ENCODE measurements at places on chromosomes 2 and 18.

- DNase-seq = no peak
These were observed 20.5 kb upstream of the ITGB6 start for GRCh38 chr2:160220545-160221009.

DNA sequence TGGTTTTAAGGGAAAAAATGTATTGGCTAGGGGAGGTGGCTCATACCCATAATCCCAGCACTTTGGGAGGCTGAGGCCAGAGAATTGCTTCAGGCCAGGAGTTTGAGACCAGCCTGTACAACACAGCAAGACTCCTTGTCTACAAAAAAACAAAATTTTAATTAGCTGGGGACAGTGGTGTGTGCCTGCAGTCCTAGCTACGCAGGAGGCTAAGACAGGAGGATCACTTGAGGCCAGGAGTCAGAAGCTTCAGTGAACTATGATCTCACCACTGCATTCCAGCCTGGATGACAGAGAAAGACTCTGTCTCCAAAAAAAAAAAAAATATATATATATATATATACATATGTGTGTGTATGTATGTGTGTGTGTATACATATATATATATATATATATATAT lies 18.5 kb downstream of the CCDC88A start:
- DNase-seq = peak; percentile 31

GRCh38 chr2:110140401-110140800 lies 24.8 kb upstream of the MALL start:
- DNase-seq = no peak

- DNase-seq = no peak
These were observed 166.7 kb downstream of the SH3RF3 start for GRCh38 chr2:109295781-109296117.

DNA sequence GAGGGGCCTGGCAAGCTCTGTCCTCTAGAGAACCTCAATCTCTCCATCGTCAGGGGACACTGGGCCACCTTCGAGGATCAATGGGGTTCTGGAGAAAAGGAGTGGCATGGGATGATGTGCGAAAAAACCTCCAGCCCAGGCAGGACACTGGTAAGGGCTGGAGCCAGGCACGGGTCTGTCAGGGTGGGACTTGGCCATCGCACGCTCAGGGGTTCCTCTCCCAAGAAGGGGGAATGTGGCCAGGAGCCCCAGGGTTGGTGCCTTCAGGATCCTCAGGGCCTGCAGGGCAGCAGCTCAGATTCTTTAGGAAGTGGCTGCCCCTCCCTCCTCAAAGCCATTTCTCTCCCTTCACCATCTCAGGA lies 46.8 kb upstream of the PLB1 start:
- no peak for DNase-seq

DNA sequence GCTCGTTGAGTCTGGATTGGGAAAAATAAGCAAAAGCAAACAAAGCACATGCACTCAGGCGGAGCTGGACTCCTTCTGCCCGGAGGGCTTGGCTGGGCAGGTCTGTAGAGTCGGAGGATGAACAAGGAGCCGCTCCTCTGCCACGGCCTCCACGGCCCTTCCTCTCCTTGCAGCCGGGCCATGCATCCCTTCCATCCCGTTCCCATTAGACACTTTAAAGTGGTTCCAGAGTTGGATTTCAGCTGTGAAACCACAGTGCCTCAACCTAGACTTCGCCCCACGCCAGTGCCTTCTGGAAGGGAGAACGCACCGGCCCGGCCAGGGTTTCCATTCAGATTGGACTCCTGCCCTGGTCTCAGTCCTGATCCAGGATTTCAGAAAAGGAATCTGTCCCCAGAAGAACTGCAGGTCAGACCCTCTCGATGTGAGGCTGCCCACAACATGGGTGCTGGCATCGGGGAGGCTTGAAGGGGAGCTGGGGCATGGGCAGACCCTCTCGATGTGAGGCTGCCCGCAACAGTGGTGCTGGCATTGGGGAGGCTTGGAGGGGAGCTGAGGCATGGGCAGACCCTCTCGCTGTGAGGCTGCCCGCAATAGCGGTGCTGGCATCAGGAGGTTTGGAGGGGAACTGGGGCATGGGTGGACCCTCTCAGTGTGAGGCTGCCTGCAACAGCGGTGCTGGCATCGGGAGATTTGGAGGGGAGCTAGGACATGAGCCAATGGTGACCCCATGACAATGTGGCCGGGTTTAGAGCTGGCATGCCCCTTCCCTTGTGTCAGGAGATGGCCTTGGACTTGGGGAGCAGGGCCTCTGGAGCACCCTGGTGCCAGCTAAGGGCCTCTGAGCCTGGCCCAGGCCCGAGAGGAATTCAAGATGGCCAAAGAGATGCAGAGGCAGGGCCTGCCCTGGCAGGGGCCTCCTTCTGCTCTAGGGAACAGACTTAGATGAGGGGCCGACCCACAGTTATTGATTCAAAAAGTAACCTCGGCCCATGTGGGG lies 304.5 kb downstream of the NDUFA10 start:
- DNase-seq = peak; percentile 6

- DNase-seq = no peak
These were observed 68.8 kb upstream of the SERTAD2 start for GRCh38 chr2:64722291-64723044.

DNA sequence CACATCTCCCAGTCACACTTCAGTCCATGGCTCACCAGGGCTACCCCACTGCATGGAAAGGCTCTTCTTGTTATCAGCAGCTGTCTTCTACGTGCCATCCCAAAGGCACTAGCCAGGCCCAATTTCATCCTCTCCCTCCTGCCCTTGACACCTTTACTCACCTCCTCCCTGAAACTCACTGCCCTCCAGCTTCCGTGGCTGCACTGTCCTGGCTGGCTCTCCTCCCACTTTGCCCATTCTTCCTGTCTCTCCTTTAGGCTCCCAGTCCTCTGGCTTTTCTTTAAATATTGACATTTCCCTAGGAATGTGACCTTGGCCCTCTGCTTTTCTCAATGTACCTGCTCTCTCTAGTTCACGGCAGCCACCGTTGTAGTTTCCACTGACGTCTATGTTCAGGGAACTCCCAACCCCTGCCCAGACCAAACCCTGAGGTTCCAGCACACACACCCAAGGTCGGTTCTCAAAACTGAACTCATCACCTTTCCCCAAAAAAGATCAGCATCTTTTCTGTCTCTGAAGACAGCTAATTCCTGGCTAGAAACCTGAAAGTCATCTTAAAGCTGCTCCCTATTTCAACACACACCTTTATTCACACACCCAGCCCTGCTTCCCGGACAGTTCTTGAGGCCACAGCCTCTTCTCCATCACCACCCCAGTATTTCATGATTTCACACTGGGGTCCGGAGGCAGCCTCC lies 36.7 kb downstream of the WDFY1 start:
- no peak for DNase-seq

DNA sequence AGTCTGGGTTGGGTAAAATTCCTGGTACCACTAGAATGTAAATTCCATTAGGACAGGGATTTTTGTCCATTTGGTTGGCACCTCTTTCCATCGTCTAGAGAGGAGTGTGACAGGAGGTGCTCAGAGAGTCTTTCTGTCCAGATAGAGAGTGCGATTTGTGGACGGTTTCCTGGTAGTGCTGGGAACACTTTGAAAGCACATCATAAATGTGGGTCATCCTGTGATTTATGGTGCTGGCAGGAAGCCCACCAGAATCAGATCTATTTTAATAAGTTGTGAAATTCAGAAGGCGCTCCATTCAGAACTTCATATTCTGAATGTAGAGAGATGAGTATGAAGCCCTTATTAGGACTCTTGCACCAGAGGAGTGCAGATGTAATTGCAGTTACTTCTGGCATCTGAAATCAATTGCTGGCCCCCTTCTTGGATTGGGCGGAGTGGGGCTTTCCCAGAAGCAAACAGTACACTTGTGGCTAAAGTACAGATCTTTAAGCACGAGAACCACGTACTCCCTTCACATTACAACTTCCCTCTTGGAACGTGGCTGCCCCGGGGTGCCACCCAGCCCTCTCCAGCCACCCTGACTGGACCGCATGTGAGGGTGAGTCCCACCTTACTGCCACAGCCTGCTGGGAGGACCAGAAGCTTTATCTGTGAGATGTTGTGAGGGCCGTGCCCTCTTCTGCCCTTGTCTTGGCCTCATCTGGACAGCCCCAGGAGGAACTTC lies 243.2 kb downstream of the MYO3B start:
- DNase-seq = no peak

GRCh38 chr18:64807560-64807959 lies 658.7 kb upstream of the LINC00305 start:
- DNase-seq = no peak

- no peak for DNase-seq
These were observed 370.8 kb downstream of the TNS1 start for GRCh38 chr2:217632043-217632442.

DNA sequence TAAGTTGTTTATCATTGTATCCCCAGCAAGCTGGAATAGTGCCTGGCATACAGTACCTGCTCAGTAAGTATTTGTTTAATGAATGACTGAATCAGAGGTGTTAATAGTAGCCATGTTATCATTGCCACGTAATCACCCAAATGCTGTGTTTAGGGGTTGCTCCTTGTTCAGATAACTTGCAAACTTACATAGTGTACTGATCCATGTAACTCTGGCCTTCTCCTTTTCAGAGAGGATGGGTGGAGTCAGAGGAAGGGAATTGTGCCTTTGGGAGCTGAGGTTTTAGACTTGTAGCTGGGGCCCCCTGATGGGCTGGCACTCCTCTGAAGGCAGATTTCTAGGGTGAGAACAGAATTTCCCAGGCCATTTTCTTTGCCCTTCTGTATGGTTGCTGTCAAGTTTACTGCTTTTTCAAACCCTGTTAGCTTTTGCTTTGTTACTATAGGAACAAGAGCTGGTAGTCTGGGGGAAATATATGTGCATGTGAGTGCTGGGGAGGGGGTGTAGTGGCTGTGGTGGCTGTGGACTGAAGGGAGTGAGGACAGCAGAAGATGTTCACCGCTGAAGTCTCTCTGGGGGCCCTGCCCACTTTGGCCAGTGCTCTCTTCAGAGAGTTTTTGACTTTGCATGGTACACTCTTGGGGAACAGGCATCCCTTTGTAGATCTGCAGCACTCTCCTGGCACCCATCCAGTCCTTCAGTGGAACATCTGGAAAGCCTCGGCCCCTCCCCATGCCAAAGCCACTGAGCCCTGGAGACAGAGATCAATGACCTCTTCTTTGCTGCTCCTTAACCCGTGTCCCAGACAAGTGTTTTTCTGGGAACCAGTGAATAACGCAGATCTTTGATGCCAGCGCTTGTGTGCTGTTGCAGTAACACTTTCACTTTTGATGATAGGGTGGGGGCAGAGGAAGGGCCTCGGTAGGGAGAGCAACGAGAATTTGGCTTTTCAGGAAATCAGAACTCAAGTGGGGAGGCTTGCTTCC lies 209.0 kb downstream of the PRKCE start:
- peak; percentile 34 for DNase-seq

DNA sequence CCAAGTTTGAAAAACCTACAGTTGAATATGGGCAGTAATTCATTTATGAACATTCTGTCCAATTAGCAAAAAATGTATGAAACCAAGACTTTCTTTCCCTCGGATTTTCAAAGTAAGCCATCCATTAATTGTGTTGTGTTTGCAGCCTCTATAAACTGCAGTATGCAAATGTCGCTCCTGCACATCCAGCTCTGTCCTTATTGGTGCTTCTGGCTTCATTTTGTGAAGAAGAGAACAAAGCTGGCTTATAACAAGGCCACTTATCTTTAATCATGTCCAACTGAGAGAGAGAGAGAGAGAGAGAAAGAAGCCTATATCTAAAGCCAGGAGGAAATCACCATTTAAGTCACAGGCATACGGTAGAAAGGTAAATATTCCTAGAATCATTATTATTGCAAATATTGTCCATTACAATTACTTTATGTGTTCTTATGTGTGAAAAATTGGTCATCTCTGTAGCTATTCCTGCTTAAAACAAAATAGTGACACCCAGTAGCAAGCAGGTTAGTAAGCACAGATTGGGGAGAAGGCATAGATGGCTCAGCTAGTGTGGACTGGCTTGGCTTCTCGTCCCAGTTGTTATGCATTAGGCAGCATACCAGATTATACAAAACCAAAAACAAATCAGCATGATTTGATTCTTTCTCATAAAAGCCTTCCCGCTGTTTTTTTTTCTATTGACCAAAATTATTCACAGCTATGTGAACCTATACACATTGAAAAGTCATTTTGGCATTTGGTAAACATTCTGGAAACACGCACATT lies 726.4 kb upstream of the SOX11 start:
- no peak for DNase-seq

- DNase-seq = no peak
These were observed 46.5 kb upstream of the SLC30A6 start for GRCh38 chr2:32119161-32119560.

- no peak for DNase-seq
These were observed 311.8 kb upstream of the ST6GAL2 start for GRCh38 chr2:107197594-107198294.

GRCh38 chr2:67667054-67667908 lies 270.1 kb downstream of the ETAA1 start:
- no peak for DNase-seq

DNA sequence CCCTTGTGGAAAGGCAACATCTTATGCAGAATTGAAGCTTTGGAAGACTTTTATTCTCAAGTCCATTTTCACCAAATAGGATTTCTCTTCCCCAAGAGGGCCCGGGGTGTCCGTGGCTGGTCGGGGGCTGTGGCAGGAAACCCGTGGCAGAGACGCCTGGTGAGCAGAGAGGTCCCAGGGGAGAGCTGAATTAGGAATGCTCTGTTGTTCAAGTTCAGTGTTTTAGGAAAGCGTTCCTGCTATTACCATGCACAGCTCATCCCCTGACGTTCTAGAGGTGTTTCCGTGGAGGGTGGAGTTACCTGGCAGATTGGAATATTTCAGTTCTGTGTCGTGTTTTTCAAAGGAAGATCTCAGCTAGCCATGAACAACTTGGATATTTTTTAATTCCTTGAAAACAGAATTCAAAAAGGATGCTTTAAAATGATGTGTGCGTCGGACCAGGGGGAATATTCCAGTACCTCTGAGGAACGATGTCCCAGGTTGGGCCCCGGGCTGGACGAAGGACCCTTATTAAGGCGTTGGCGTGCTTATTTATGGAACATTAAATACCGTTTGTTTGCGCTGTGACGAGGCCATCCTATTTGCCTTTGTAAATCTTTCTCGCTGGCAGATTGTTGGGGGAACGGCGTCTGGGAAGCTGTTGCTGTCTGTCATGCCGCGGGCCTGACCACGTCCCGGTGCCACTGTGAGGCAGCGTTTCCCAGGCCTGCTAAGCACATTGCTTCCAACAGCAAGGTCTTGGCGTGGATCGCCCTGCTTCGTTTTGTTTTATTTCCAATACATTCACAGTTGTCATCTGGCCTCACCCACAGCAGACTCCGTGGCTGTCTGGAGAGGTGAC lies 8.2 kb downstream of the NFATC1 start:
- DNase-seq = no peak

DNA sequence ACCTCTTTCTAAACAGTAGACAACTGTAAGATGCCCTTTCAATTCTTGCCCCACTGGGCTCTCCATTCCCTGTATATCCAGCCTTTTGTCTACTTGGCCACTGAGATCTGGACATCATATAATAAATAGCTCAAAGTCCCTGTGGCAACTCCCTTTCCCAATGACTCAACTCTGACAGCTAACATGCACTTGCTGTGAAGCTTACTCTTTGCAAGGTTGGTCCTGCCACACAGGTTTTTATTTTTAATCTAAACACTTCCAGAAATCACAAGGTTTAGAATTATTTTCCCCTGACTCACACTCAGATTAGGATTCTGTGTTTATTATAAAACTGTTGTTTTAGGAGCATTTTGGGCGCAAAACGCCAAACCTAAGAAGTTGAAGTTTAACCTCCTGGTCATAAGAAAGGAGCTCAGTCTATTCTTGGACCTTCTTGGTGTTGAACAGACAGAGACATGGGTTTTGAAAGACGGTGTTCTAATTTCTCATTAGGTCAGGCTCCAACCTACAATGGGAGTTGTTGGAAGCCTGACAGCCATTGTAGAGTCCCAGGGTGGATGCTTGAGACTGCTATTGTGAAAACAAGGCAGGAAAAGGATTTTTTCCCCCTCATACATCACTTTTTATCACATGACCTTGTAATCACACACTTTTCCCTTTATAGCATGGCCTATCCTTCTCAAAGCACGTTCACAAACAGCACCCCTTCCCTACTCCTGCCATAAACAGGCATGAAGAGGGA lies 124.7 kb upstream of the SERPINE2 start:
- peak; percentile 55 for DNase-seq

Data from EL (cell line).